Left kidney (tissue), 8 donors: ENCODE measurements at places on chromosomes 7 and 10.

- no peak for DNase-seq
These were observed 372.4 kb downstream of the SUGCT start for GRCh38 chr7:40507166-40507565.

DNA sequence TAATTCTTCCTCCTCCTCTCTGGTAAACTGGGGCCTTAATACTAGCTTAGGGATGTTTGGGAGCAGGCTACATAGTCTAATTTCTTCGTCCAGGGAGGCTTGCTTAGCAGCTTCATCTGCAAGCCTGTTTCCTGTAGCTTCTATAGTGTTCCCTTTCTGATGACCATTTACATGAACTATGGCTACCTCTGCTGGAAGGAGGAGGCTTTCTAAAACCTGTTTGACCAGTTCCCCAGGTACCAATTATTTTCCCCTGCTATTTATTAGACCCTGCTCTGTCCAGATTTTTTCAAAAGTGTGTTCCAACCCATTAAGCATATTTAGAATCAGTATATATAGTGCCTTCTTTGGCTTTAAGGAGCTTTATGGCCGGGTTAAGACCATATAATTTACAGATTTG lies 38.8 kb upstream of the DNAH11 start:
- DNase-seq: peak; percentile 29

GRCh38 chr10:125082881-125083575 lies 77.3 kb downstream of the CTBP2 start:
- no peak for DNase-seq

- no peak for DNase-seq
These were observed 382.4 kb downstream of the BBS9 start for GRCh38 chr7:33511778-33512177.

DNA sequence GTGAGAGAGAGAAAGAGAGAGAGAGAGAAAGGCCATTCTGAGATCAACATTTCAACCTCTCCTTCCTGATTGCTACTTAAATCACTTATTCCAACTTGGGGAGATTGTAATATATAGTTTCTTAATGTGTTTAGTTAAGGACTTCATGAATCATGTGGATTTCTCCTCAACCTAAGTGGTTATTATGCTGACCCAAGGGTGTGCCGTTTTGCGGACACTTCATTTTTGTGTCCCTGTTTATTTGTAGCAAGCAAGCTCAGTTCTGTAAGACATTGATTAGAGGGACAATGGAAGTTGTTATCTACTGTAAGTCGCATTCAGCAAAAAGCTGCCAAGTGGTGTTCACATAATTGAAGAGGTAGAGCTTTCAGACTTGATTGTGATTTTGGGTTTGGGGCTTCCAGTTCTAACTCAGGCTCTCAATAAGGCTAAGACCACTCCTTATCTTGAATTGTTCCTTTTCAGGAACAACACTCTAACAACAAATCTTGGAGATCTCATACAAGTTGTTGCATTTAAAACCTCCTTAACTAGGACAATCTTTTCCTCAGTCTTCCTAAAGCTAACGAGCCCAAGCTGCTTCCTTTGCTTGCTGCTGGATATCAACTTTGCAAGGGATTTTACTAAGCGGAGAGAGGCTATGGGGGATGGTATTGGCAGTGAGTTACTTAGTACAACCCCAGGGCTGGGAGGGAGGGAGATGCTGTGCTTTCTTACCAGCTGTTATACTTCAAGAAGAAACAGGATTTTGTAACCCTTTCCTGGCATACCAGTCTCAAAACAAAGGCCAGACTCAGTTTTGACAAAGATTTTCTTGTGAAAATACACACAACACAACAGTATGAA lies 19.8 kb upstream of the COL1A2 start:
- DNase-seq: peak; percentile 89

GRCh38 chr10:105594296-105594695 lies 953.2 kb downstream of the SORCS3 start:
- no peak for DNase-seq

DNA sequence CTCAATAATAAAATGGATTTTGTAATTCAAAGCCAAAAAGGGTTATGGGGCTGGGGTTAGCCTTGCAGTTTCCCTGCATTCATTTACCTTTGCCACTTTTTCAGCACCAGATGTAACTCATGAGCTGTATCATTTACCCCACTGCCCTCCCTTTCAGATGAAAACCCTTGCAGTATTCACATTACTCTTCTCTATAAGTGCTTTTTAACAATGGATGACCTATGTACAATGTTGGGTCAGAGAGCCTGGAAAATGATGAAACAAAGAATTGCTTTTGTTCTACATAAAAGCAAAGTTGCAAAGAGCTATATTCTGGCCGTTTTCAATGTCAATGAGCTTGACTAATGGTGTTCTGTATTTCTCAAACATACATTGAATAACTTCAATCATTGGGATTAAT lies 189.7 kb downstream of the TMEM26 start:
- DNase-seq: no peak

- DNase-seq: no peak
These were observed 154.0 kb upstream of the PPP2R2D start for GRCh38 chr10:131746785-131747184.

GRCh38 chr7:29859524-29860185 lies 53.3 kb downstream of the WIPF3 start:
- no peak for DNase-seq

DNA sequence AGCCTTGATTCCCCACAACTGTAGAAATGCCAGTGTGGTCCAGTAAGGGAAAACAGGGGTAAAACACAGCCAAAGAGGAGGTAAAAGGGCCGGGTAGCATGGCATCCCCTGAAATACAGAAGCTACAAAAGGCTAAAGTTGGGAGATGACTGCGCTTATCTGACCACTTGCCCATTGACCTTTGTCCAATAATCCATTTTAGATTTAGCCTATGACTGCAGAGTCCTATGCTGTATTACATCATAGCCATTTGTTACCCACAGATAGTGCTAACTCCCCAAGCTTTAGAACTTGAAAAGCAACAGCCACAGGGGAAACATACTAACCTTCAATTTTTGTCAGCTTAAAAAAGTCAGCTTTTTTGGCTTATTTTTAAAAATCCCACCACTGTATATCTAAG lies 26.2 kb downstream of the MTPN start:
- no peak for DNase-seq

DNA sequence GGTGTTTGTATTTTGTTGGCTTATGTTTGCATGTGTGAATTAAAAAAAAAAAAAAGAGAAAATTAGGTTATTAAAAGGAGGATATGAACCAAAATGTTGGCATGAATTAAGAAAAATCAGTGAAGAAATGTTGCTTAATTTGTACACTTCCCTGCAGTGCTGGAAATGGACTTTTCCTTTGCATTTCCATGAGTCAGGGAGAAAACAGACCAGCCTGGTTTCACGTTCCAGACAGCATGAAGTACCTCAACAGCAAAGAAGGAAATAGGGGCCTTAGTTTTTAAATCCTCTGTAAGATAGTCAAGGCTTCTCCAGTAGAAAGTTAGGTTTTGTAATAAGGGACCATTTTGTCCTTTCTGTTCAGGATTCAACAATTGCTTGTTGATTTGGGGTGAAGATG lies 159.7 kb downstream of the CELF2 start:
- DNase-seq: no peak

DNA sequence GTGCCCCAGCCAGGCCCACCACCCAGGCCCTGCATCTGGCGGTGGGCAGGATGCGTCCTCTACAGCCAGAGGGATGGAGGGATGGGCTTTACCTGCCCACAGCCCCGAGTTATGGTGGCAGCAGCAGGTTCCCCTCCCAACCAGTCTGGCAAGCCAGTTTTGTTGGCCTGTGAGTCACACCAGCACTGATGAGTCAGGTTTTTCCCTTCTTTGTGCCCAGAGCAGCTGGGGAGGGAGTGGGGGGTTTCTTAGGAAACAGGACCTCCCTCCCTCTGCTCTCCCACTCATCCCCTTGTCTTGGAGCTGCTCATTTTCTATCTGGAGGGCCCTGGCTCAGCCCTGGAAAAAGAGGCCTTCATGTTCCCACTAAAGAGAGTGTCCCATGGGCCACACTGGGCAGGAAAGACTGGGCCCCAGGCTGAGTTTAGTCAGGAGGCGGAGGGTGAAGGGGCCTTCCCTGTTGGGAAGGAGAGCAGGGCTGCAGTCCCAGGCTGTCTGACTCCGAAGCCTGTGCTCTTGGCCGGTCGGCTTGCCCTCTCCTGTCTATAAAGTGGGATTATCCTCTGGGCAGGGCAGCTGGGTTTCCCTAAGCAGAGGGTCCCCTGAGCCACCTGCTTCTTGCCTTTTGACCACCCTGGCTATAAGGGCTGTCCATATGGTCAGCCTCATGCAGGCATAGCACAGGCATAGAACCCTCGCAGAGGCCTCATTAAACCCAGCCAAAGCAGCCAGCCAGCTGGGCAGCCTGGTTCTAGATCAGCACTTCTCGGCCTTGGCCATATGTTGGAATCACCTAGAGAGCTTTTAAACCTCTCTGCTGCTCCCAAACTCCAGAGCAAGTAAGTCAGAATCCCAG lies 30.2 kb upstream of the ANKRD2 start:
- DNase-seq: no peak

- DNase-seq: no peak
These were observed 69.0 kb downstream of the ADD3 start for GRCh38 chr10:110076559-110077318.

DNA sequence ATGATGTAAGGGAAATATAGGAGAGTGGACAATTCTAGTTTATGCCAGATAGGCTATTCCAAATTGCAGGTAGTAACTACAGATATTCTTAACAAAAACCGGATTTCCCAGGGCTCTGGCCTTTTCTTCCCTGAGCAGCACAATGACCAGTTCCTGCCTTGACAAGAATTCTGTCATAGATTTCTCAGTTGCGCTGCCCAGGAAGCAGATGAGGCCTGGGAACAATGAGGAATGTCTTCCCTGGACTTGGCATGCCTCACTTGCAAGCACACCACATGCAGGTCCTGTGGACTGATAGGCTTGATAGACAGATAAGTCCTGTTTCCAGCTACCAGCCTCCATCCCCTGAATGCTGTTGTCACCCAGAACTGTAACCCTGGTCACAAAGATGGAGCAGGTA lies 174.5 kb upstream of the PRSS58 start:
- no peak for DNase-seq

- DNase-seq: no peak
These were observed 736.2 kb downstream of the PARD3 start for GRCh38 chr10:34078745-34079470.

DNA sequence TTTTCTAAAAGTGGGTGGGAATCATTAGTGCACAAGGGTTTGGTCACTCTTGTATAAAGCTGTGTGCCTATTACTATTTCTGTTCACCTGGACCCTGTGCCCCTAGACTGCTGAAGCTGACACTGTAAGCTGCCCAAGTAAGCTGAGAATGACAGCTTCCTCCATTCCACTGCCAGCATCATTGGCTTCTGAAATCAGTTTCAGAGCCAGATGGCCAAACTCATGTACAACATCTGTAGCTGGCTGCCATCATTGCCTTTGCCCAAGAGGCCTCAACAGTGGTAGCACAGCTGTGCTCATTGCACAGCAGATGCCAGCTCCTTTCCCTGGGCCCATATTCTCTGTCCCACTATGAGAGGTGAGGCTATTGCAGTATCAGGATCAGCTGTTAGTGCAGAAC lies 165.7 kb downstream of the CPEB3 start:
- DNase-seq: no peak

GRCh38 chr10:12887780-12888179 lies 113.7 kb downstream of the CCDC3 start:
- DNase-seq: no peak

- no peak for DNase-seq
These were observed 24.5 kb downstream of the CHST15 start for GRCh38 chr10:124068929-124069328.

DNA sequence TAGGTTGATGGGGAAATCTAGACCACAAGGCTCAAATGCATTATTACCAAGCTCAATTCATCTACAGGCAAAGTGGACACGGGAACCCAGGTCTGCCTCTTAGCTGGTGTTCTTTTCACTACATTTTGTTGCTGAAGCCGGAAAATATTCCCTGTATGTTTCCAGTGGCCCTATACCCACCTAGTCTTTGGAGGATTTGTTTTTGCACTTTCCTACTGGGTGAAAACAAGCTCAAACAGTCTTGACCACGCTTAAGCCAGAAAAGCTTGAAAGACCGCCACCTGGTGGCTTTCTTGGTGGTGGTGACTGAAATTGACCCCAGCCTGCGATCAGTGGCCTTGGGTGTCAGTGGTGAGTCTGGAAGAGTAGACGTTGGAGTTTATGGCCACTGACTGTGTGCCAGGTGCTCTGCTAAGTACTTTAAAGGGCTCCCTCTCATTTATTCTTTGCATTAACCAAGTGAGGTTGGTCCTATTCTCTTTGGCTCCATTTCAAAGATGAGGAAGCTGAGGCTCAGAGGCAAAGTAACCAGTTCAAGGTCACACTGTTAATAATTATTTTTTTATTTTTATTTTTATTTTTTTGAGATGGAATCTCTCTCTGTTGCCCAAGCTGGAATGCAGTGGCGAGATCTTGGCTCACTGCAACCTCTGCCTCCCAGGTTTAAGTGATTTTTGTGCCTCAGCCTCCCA lies 11.1 kb upstream of the CRTAC1 start:
- DNase-seq: peak; percentile 61

GRCh38 chr7:611281-611810 lies 91.7 kb upstream of the PDGFA start:
- no peak for DNase-seq

- no peak for DNase-seq
These were observed 118.1 kb downstream of the ANLN start for GRCh38 chr7:36507475-36508440.

GRCh38 chr7:78635026-78635793 lies 818.3 kb downstream of the MAGI2 start:
- DNase-seq: no peak

DNA sequence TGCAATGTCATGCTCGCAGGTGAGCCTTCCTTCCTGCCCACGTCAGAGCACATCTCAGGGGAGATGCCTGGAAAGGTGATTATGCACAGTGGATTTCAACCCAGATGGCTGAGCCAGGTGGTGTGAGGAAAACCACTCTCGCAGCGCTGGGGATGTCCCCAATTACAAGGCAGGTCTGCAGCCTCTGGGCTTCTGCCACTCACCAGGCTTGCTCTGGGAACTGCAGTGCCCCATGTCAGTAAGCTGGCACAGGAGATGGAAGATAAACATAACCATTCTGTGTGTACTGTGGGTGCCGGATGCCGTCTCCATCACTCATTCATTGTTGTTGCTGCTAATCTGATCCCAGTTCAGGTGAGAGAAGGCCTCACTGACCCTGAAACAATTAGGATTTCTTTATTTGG lies 222.9 kb upstream of the PITRM1 start:
- no peak for DNase-seq

DNA sequence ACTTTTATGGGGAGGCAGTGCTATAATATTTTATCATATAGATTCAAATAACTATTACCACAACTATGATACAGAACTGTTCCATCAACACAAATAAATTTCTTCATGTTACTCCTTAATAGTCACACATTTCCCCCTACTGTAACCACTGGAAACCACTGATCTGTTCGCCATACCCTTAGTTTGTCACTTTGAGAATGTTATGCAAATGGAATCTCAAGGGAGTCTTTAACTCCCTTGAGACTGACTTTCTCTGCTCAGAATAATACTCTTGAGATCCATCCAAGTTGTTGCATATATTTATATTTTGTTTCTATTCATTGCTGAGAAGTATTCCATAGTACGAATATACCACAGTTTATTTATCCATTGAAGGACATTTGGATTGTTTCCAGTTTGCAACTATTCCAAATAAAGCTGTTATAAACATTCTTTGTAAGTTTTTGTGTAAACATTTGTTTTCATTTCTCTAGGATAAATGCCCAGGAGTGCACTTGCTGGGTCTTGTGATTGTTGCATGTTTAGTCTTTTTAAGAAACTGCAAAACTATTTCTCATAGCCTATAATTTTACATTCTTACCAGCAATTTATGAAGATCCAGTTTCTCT lies 19.7 kb upstream of the PON2 start:
- DNase-seq: no peak
